Activated CD4-positive, alpha-beta memory T cell treated with anti-CD3 and anti-CD28 coated beads, Interleukin-2, amount 10 ng/mL, durations not matched to agents 7 days and 5 days (primary cell): ENCODE measurements at places on chromosomes 1 and 21. TPM values are rescaled to one million over a fixed set of nuclear protein-coding genes. Genes with fewer than 3 reads are reported as not detected.

- peak; percentile 86 for DNase-seq
Measured at GRCh38 chr1:33633019-33633801, 160.8 kb downstream of the ZSCAN20 start.

DNA sequence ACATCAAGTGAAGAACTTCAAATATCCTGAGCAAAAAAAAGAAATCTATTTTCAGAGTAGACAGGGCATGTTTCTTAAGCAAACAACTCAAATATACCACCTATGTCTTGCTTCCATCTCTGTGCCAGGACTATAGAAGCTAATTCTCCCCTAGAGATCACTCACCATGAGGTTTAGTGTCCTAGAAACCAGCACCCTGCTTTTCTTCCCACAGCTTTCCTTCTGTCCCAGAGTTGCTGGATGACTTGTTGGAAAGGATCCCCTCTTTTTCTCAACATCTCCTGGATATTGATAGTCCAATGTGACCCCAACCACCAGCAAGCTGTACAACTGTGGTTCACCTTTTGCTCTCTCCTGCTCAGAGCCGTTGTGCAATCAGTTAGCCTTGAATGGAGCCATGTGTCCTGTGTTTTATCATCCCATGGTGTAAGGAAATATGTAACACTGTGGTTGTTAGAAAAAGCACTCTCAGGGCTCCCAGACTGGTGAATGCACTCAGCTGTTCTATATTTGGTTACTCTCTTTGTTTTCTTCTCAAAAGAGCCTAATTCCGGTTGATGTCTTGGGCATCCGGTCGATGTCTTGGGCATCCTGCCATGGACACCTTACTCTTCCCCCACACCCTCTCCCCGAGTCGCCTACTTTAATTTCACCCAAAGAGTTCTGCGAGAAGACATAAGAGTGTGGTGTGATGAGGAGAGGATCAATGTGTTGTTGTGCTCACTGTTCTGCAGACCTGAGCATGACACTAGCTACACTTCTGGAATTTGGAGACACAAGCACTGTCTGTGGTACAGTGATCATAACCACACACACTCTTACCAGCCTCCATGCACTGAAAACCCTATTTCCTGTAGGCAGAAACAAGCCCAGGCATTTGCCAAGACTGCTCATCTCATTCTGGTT, 1.7 kb downstream of the TNFSF4 start:
- DNase-seq, result peak; percentile 23

DNA sequence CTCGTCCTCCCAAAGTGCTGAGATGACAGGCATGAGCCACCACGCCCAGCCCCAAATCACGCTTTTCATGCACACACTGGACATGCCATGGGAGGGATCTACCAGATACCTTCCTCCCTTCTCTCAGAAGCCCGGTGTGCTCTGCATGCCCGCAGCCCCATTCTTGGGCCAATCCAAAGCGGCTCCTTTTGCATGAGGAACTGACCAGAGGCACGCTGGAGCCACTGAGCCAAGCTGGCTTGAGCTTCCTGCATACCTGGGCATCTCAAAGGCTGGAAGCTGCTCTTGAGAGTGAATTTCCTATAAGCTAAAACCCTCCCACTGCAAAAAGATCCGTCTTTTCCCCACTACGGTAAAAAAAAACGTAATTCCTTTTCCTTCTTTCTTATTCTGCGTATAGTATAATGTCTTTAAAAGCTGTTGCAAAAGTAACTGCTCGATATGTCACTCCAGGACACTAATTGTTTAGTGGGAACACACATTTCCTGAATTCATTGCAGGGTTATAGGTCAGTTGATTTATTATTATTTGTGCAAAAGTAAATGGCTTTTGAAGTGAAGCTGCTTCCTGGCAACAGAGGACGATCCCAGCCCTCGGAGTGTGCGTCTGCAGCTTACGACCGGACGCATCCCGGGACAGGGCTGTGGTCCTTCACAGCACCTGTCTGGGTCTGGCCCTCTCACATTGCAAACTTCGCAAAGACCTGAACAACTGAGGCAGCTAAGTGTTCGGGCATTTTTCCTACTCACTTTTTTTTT, 61.8 kb upstream of the ETS2 start:
- DNase-seq, result no peak

DNA sequence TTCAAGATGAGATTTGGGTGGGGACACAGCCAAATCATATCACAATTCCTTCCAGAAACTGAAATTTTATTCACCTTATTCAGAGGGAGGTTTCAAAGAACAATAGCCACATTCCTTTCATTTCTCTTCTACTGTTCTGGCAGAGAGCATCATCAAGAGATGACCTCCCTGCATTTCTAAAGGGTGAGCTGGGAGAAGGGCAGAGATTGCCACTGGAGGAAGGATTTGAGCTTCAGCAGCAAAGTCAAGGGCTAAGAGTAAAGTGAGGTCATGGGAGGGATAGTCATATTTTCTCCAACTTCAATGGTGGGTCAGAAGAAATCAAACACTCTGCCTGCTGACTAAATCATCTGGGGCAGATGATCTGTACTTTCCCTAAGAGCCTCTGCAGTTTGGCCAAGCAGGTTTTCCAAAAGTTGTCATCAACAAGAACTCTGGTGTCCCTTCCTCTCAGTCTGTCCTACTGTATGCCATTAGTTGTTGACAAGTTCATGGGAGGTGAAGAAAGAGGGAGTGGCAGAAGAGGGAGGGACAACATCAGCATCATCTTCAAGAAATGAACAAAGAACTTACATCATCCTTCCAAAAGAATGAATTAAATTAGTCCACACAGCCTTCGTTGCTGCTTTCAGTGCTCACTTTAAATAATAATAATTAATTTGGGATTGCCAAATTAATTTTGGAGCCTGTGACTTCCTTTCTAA, 298.3 kb downstream of the ASTN1 start:
- no peak for DNase-seq

DNA sequence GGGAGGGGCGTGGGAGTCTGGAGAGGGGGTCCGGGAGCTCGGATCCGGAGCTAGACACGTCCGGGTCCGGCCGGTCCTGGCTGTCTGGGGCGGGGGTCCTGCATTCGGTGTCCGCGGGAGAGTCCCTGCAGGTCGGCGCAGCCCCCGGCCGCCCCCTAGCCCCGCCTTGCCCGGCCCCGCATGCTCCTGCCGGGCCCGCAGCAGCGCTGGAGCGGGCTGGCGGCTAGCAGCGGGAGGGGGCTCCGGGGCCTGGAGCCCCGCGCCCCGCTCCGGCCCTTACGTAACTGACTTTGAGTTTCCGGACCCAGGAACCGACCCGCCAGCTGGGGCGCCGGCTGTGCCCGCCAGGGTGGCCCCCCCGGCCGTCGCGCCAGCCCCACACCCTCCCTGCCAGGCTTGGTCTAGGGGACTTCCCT, 26.9 kb upstream of the EPB41 start:
- DNase-seq, result peak; percentile 34

DNA sequence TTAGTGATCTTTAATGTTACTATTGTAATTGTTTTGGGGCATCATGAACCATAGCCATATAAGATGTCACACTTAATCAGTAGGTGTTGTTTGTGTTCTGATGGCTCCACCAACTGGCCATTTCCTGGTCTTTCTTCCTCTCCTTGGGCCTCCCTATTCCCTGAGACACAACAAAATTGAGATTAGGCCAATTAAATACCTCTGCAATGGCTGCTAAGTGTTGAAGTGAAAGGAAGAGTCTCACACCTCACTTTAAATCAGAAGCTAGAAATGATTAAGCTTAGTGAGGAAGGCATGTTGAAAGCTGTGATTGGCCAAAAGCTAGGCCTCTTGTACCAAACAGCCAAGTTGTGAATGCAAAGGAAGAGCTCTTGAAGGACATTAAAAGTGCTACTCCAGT, 30.7 kb downstream of the PPP2R5A start:
- peak; percentile 21 for DNase-seq

DNA sequence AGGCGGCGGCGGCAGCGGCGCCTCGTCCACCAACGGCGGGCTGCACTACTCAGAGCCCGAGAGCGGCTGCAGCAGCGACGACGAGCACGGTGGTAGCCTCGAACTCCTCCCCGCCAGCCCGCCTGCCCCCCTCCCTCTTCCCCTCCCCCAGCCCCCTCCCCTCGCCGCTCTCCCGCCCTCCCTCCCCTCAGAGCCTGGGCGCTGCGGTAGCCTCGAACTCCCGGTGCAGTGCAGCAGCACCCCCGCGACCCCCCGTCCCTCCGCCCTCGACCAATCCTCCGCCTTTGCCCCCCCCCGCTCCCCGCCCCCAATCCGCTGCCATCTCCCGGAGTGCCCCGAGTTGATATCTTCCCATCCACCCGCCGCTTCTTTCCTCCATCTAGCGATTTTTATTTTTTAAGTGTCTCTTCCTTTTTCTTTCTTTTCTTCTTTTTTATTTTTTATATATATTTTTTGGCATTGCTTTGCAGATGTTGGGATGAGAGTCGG, 516 bp downstream of the RCOR3 start:
- DNase-seq, result no peak

DNA sequence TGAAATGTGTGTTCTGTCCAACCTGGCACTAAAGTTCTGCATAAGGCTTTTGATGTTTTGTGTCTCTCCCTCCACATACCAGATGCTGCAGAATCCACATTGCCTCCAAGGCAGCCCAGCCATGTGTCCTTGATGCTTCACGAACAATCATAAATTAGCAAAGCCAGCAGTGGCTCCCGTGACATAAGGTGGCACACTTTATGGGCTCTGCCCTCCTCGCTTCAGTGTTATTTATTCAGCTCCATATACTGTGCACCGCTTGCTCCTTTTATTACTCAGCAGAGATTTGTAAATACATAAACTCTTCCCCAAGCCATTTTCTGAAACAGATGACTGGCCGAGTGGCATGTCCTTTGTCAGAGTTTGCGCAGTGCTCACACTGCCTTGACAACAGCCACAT, 112.8 kb upstream of the SLC35F3 start:
- DNase-seq, result no peak

DNA sequence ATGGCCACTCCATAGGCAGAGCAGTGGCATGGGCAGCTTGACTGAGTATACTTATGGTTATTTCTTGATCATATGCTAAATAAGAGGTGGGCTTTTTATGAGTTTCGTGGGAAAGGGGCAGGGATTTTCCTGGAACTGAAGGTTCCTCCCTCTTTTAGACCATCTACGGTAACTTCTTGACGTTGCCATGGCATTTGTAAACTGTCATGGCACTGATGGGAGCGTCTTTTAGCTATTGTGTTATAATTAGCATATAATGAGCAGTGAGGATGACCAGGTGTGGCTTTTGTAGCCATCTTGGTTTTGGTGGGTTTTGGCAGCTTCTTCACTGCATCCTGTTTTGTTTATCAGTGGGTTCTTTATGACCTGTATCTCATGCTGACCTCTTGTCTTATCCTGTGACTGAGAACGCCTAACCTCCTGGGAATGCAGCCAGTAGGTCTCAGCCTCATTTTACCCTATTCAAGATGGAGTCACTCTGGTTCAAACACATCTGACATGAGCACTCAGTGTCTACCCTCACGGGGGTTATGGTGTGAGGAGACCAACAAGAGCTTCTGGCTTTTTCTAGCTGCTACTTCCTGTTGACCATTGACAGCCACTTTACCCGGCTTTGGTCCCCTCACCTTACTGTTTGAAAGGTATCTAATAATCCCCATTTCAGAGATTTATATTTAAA, 71.7 kb downstream of the GALNT2 start:
- no peak for DNase-seq

DNA sequence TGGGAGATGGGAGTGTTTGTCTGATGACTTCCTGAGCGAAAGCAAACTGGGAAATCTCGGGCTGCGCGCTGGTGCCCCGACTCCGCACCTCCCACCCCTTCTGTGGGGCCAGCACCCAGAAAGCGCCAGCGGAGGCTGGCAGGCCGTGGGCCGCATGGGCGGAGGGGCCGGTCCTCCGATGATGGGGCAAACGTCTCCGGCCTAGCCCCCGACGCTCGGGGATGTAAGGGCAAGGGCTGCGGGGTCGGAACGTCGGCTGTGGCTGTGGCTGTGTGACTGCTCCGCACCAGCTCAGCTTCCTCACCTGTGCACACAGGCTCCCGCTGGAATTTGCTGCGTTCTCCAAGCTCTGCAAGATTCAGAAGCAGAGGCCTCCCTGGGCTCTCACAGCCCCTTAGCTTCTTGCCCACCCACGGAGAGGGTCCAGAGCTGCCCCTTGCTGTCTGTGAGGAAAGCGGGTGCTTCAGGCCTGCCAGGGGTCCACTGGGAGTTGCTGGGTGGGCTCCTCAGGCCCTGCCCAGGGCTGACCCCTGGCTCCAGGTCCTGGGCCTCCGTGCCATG, 35.0 kb downstream of the COL18A1 start:
- no peak for DNase-seq

GRCh38 chr1:39293375-39294070, 89.0 kb downstream of the MACF1 start:
- DNase-seq, result no peak

GRCh38 chr1:228219245-228219961, 11.6 kb downstream of the OBSCN start:
- no peak for DNase-seq

DNA sequence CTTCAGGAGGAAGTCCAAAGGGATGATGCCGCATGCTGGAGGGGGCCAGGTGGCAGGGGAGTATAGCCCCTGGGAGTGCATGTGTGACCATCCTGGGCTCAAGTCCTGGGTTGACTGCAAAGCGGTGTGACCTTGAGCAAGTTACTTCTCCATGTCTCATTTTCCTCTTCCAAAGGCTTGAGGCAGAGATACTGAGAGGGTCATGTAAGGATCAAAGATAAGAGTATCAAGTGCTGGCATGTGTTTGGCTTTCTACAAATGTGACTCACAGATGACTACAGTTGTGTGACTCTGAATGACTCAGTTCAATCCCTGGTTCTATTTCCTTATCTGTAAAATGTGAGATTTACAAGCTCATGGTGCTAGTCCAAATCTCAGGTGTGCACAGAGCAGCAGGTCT, 26.1 kb downstream of the PROK1 start:
- no peak for DNase-seq

DNA sequence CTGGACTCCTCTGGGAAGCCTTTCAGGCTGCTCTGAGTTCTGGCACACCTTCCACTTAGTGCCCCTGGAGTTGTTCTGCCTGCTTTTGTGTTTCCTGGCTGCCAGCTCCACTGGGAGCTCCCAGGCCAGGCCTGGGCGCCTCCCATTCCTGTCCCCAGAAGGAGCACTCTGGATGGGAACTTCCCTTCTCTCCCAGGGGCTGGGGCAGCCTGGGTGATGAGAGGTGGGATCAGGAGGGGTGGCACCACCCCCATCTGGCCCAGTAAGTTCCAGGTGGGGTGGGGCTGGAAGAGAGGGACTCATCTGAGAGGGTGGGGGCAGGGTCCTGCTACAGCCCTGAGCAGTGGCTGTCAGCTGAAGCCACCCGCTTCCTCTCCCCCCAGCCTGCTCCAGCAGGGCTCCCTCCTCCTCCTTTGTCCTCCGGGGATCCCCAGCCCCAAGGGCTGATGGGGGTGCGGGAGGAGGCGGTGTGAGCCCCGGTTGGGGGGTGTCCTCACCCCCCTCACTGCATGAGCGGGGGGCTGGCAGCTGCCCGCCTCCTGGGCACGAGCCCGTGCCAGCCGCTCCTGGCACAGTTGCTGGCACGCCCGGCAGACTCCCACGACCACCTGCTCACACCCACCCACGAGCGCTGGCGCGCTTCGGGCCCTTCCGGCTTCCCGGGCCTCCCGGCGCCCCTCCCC, 4.7 kb downstream of the FOXO6 start:
- no peak for DNase-seq

- no peak for DNase-seq
Measured at GRCh38 chr1:111802110-111802509, 46.4 kb downstream of the DDX20 start.

AGBL4 gene
- not detected for total RNA-seq

KRTAP15-1 gene
- not detected for total RNA-seq

PBX1 gene
- total RNA-seq, result 0.23 TPM

HSF2BP gene
- 0.40 TPM for total RNA-seq

FCGR3B gene
- total RNA-seq, result not detected
